ENCODE measurements at places on chromosomes 13 and 19.

DNA sequence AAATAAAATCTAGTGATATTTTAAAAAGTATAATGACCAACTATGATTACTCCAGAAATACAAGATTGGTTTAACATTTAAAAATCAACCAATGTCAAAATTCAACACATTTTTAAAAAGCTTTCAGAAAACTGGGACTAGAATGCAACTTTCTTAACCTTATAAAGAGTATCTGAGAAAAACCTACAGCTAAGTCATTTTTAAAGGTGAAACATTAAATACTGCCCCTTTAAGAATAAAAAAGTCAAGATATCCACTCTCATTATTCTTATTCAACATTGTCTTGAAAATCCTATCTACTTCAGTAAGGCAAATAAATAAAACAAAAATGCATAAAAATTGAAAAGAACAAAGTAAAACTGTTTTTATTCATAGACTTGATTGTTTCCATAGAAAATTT, 673.2 kb downstream of the UQCRFS1 start:
- no peak for DNase-seq

DNA sequence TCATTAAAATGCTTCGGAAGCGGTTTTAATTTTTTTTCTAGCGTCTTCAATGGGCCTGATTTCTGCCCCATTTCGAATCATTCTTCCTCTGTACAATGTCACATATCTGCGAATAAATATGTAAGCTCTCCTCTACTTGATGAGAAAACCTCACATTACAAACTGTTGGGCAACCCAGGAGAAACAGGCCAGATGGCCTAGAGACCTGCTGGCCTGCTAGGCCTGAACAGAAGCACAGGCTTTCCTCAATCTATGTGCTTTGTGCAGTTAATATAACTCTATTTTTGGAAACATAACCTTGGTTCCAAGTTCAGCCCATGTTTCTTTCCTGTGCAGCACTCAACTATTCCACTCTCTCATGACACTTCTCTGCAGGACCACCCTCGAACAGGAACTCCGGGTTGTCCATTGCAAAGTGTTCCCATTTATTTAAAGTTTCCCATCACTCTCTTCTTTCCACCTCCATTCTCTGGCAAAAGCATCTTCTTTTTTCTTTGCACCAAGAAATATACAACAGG, 42.0 kb downstream of the DCLK1 start:
- no peak for DNase-seq

- DNase-seq: peak; percentile 49
These were observed 62.8 kb upstream of the DIAPH3 start for GRCh38 chr13:60226507-60226906.

GRCh38 chr13:73844986-73845385, 289.2 kb downstream of the KLF12 start:
- DNase-seq: no peak

GRCh38 chr19:50444059-50444458, 11.4 kb downstream of the MYBPC2 start:
- DNase-seq: no peak

GRCh38 chr13:91714855-91715254, 316.4 kb downstream of the GPC5 start:
- DNase-seq: no peak

DNA sequence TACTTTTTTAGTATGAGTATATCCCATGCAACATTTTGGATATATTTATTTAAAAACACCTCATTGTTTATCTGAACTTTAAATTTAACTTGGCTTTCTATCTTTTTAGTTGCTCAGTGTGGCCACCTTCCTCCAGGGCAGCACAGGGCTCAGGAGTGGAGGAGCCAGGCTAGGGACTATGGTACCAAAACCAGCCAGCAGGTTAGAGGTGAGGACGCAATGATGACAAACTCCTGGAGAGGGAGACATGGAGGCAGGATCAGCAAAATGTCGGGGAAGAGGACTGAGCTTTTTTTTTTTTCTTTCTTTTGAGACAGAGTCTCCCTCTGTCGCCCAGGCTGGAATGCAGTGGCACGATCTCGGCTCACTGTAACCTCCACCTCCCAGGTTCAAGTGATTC, 29.6 kb upstream of the CALM3 start:
- DNase-seq: peak; percentile 7

DNA sequence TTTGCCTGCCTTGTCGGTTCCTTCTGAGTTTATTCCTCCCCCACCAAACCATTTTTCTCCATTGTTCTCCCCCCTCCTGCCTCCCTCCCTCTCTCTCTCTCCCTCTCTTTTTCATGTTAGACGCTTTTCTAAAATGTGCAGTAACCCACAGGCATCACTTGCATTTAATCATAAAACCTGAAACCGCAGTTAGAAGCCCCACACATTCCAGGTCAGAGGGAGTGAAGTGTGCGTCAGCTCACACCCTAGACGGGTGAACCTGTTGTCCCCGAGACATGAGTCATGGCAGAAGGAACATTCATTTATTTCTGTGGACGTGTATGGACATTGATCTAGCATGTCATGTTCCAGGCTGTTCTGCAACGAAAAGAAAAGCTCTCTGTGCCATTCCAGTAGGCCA, 19.9 kb downstream of the ONECUT3 start:
- DNase-seq: peak; percentile 65

DNA sequence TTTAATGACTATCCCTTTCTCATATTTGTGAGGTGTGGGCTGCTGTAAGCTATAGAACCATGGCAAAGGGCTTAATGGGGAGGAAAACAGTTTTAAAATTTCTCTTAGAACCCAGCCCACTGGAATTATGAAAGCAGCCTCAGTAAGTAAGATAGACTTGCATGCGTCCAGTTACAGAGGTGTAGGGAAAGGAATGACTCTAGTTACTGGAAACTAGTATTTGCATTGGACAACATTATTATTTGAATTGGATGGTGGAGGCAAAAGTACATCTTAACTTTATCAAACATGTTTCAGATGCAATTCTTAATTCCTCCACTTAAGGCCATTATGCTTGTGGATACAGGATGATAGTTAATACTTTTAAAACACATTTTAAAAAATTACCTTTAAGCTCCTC, 292.9 kb downstream of the SPRY2 start:
- DNase-seq: no peak

- no peak for DNase-seq
These were observed 3.1 kb downstream of the AMH start for GRCh38 chr19:2252055-2252796.

- no peak for DNase-seq
These were observed 1719.7 kb upstream of the SLC10A2 start for GRCh38 chr13:104785952-104786351.

DNA sequence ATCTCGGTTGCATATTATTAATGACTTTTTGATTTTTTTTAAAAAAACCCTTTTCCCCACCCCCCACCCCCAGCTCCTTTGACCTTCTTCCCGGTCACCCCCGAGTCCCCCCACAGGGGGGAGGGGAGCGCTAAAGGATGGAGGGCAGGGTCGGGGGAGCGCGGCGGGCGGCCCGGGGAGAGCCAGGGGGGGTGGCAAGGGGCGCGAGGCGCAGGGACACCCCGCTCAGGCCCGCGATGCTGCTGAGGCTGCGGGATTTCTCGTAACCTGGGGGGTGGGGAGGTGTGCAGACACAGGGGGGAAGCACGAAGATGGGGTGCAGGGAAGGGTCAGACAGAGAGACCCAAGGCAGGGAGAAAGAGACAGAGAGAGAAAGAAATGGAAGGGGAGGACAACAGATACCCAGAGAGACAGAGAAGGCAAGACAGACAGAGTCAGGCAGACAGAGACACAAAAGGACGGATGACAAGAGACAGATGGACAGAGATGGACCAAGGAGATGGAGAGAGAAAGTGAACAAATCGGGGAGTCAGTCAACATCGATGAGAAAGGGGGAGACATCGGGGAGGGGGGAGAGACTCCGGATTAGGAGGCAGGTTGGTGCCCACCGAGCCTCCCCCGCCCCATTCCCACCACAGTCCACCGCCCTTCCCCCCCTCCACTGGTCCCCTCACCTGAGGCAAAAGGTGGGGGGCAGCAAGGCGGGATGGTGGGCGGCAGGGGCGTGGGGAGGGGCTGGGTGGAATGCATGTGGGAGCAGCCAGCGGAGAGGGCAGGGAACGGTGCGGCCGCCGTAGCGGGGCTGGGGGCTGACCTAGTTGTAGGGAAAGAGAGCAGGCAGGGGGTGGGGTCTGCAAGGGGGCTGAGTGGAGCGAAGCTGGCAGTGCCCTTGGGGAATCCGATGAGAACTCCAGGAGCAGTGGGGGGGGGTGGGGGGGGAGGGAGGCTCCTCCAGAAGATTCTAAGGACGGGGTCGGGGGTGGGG, 14.2 kb downstream of the KCNC3 start:
- DNase-seq: no peak

- DNase-seq: no peak
These were observed 206.0 kb downstream of the FGF14 start for GRCh38 chr13:102195566-102196462.

- peak; percentile 33 for DNase-seq
These were observed 106.8 kb upstream of the SPATA13 start for GRCh38 chr13:24053519-24054251.

DNA sequence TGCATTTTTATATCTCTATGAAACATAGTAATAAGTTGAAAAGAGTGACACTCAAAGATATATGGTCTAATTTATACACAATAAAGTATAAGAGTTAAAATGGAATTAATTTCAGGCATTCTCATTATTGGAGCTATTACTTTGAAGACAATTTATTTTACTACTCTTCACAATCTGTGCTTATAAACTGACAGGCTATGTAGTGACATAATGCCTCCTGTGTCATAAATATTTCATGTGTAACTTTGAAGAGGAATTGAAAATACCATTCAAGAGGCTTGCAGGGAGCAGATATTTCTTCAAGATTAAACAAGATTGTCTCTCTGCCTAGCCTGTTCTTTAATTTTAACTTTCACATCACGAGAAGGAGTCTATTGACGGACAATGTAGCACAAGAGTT, 1881.5 kb upstream of the PCDH20 start:
- no peak for DNase-seq

DNA sequence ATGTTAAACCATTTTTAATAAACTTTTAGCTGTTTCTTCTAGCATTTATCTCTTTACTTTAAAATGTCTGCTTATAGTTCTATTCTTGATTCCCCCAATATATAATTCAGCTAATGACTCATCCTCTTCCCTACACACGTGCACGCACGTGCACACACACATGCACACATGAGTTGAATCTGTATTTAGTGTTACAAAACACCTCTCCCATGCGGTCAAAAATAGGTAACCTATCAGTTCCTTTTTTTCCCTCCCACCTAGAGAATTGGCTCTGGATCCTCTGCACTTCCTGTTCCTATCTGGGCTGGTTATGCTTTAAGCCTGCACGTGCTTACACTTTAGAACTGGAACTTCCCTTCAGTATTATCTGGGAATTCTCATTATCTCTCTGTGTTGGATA, 144.1 kb downstream of the PAN3 start:
- no peak for DNase-seq

DNA sequence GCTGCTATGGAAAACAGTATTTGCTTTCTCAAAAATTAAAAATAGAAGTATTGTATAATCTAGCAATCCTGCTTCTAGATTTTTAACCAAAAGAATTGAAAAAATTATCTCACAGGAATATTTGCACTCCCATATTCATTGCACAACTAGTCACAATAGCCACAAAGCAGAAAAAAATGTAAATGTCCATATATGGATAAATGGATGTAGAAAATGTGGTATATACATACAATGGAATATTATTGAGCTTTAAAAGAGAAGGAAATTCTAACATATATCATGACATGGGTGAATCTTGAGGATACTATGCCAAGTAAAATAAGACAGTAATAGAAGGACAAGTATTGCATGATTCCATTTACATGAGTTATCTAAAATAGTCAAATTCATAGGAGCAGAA, 2753.0 kb downstream of the PCDH9 start:
- DNase-seq: no peak

DNA sequence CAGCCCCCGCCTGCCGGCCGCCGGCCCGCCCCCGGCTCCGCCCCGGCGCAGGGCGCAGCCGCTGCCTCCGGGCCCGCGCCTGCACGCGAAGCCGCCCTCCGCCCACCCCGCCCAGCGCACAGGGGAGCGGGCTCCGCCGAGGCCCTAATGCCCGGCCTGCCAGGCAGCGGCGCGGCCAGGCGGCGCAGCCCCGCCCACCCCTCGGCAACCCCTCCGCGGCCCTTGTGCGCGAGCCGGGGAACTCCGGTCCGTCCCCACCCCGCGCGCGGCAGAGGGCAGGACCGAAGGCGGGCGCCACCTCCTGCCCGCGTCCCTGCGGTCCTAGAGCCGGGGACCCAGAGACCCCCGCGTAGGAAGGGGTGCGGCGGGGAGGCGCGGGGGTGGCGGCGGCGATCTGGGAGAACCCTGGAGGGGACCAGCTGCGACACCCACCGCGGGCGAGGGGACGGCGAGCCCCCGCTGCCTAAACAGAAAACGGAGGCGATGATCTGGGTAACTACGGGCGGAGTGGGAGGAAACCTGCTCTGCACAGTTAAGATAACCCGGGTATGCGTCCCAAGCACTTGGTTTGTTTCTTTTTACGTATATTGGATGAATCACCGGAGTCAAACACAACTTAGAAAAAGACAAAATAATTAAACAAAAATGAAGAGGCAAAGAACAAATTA, 350 bp upstream of the USP12 start:
- DNase-seq: peak; percentile 86

DNA sequence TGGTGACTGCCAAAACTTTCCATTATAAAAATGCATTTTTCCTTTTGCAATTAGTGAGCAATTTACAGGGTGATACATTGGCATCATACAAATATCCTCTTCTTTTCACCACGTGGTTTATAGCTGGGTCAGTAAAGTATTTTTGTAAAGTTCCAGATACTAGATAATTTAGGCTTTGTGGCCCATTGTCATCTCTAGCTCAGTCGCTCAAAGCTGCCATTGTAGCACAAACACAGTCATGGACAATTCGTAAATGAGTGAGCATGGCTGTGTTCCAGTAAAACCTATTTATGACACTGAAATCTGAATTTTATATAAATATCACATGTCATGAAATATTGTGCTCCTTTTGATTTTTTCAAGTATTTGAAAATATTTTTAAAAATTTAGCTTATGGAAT, 162.9 kb downstream of the USP12 start:
- DNase-seq: no peak

DNA sequence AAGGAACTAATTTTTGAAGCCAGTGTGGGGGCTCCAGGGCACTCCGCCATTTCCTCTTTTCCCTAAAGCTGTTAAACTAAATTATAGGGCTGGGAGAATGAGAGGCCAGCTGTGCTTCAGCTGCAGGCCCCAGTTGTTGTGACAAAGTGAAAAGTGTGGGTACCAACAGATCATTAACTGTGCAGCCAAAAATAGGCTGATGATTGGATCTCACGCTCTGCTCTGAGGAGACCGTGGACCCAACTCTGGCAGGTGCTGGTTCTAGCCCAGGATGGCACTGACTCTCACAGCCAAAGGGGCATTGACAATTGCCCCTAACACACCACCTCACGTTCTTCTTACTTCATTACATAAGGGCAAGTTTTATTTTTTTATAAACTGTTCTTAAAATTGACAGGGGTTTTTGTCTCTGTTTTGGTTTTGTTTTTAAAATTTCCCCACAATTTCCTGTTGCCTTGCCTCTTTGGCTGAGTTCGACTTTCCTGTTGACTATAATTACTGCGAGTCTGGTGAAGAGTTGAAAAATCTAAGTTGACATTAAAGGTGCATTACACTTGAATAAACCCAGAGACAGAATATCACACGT, 391.0 kb downstream of the FGF9 start:
- no peak for DNase-seq

Measured in HFFc6 (cell line).